ENCODE measurements at places on chromosomes 11 and 22. TPM values are rescaled to one million over a fixed set of nuclear protein-coding genes. Genes with fewer than 3 reads are reported as not detected.

The CHADL gene
- 3.4 TPM for total RNA-seq

The BSCL2 gene
- 102 TPM for total RNA-seq

The JHY gene
- total RNA-seq = 16.0 TPM

The MYOD1 gene
- not detected for total RNA-seq

The DDX25 gene
- total RNA-seq = 23.2 TPM

The C11orf52 gene
- total RNA-seq = not detected

The IRAG1 gene
- total RNA-seq = 0.63 TPM

The KCTD21 gene
- total RNA-seq = 7.8 TPM

The AIFM3 gene
- 4.7 TPM for total RNA-seq

The SYTL2 gene
- 7.2 TPM for total RNA-seq

The RFPL1 gene
- total RNA-seq = not detected

The SLC17A6 gene
- total RNA-seq = 17.2 TPM

The CCDC188 gene
- 1.3 TPM for total RNA-seq

The CRYBB3 gene
- not detected for total RNA-seq
